Activated CD4-positive, alpha-beta T cell treated with anti-CD3 and anti-CD28 coated beads, Interleukin-2, amount 50 U/mL, for 24 hours (primary cell): ENCODE measurements at places on chromosomes 6 and 20.

- no peak for DNase-seq
Observed at GRCh38 chr6:123904228-123904627, 100.6 kb downstream of the NKAIN2 start.

DNA sequence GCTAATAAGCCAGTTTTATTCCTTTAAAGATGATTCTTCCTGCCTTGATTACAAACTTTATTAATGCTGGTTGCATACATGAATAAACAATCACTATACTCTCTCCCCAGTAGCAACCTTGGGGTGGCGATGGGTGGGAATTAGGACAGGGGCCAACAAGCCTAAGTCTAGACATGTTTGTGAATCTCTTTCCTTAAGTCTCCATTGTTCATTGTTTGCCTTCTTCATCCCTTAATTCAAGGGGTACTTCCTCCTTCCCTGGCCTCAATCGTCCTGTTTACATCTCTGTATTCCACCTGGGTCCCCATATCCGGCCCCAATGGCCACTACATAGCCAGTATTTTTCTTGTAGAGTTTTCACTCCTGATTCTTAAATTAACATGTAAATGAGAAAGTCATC lies 66.0 kb downstream of the ARHGAP18 start:
- no peak for DNase-seq

GRCh38 chr6:25623879-25624278 lies 28.1 kb upstream of the SCGN start:
- no peak for DNase-seq

DNA sequence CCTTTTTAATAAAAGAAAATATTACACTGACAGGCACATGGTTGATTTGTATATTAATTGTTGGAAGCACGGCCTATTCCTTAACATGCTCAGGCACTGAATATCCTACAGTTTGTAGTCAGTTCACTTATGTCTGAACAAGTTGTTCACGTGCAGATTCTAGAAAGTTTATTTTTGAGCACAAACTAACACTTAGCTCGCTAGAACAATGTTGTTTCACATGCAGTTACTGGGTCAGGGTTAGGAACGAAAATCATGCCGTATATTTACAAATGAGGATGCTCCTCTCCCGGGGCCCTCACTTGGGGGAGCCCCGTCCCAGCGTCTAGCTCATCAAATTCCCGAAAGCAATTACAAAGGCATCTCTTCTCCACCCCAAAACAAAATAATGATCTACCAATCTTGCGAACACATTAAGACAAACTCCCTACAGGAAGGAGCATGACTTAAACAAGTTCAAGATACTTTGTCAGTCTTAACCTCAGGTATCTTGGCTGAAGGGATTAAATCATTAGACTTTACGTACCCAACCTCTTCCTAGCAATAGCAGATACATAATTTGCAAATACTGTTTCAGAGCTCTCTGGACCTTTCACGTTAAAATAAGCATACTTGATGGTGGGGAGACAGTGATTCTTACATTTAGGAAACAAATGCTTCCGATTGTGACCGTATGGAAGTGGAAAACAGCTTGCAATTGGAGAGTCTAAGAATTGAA lies 1.5 kb downstream of the MAP7 start:
- no peak for DNase-seq

DNA sequence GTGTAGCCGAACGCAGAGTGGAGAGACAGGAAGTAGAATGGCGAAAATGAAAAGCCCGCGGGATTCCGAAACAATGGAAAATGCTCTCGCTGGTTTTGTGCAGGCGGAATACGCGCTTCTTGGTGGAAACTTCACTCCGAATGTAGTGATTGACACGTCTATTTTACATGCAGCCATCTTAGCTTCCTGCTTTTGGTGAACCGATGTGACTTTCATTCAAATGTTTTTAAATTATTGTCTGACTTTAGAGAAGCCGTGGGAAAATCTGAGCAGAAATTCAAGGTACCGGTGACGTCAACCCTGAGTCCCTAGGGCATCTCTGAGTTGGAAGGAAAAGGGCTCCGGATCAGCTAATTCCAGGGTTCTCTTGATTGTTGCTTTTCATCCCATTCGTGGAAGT lies 11.4 kb downstream of the GPX5 start:
- DNase-seq: no peak

DNA sequence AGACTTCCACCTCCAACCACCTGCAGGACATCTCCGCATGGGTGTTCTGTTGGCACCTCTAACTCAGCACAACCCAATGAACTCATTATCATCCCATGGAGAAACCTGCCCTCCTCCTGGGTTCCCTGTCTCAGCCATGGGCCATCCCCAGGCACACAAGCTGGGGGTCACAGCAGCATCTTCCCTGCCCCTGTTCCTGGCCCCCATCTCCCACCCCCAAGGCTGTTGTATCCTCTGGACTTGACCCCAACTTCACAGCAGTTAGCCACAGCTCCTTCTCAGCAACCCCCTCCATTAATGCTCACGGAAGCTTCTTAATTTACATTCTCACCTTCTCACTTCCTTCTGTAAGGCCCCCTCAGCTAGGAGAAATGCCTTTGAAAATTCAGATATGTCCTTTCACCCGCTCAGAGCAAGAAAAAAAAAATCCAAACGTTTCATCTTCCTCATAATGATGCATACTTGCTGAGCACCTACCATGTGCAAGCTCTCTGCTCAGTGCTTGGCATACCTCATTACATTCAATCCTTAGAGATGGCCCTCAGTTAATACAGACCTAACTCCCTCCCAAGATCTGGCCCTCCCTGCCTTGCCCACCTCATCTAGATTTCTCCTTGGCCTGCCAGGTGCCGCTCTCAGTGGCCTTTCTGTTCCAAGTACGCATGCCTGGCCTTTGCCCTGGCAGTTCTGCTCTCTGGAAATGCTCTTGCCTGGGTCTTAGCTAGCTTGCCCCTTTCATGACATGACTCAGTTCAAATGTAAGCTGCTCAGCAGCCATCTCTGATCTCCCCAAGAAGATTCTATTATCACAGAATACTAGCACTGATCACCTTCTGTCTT lies 2.5 kb upstream of the NELFCD start:
- DNase-seq: no peak

DNA sequence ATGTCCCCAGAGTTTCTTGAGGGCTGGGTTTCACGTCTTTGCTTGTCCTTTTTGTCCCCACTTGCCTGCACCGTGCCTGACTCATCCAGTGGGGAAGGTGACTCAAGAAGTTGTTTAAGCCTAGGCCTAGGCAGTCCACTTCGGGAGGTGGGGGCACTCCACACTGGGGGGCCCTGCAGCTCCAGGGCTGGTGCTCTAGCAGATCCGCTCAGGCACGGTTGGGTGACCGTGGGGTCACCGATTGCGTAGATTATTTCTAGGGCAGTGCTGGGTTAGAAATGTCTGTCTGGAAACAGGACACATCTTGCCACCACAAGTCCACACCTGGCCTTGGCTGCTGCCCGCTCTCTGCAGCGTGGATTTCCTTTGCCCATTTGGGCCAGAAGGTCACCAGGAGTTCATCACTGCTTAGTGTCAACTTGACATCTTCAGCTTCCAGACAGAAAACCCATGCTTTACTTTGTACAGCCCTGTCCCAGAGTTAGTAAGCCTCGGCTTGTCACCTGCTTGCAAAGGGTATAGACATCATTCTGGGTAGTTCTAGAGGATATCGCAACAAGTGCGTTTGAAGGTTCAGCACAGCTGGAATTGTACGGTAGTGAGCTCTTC lies 13.6 kb upstream of the C20orf144 start:
- DNase-seq: no peak
